ENCODE measurements at places on chromosomes 2 and 18.

DNA sequence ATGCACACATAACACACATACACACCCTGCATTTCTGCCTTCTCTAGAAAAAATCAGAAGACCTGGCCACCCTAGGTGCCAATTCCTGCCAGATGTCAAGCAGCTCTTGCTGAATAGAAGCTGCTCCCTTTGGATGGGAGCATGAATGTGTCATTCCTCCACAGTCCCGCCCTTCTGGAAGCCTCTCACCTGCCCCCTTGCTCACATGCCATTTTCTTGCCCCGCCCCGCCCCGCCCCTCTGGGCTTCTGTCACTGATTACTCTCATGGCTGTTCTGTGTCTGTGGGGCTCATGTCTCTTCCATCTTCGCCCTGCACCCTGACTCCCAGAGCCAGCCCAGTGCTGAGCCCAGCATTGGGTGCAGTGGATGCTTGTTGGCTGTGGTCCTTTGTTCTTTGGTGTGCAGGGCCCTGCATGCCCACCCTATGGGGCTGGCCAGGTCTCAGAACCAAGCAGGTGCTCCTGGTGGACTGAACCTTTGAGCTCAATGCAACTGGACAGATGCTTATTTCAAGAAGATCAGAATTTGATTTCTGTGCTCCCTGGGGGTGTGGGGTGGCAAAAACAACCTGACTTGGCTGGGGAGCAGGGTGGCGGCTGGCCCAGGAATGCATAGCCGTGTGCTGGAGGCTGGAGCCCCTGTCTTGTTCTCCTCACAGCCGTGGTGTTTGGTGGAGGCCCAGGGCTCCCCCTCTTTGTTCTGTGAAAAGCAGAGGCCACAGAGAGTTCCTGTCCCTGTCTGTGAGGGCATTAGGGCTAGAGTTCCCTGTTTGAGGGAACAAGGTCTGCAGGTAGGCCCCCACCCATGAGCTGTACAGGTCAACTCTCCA lies 140.6 kb upstream of the GLI2 start:
- DNase-seq, result no peak

DNA sequence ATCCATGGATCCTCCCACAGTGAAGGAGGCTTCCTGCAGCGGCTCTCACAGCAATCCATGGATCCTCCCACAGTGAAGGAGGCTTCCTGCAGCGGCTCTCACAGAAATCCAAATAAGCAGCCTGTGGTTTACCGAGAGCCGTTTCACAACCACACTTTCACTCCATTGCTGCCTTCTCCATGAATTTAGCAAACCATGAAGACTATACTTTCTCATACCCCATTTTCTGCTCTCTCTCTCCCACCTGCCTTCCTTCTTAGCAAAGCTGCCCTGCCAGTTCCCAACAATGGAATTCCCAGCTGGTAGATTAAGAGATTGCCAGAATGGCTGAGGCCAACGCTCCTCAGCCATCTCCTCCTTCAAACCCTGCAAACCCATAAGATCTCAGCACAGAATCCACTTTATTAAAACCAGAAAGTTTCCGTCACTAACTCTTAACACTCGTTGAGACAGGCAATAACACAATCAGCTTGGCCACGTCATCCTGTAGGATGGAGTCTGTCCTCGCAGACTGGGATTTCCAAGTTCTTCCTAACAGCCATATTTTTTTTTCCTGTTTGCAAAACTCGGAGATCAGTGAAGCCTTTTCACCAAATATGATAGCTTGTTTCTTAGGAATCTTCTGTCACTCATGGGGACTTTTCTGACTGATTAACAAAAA lies 162.2 kb downstream of the PXDN start:
- DNase-seq, result no peak

DNA sequence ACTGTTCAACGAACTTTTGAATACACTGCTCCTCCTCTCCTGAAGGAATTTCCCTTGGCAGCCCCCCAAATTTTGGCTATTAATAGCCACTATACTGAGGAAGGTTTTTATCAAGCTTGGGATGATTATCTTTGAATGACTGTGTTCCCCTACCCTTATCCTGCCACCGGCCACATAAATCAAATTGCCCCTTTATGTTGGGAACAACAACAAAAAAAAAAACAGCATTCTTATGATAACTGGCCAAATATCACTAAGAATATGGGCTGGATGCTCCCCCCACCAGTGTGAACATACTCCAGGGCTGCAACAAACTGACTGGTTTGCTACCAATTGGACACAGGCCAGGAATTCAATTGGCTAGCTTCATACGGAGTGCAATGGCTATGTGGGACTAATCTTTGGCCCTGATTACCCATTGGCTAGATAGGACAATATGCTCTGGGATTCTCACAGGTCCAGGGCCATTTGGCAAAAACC lies 20.6 kb downstream of the DUSP11 start:
- no peak for DNase-seq

GRCh38 chr18:26999797-27000196 lies 134.3 kb upstream of the AQP4 start:
- DNase-seq, result no peak

DNA sequence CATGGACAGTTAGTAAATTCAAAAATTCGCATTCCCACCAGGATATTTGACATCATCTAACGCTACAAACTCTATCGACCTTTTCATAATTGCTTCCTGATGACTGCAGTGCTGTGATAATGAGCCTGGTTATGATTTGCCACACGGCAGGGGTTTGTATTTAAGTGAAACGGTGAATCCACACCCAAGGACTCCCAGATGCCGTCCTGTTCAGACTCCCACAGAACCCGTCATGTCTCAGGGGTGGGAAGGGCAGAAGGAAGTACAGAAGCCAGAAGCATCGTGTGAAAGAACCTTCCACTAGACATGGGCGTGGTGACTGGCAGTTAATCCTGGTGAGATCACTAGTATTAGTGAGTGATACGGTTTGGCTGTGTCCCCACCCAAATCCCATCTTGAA lies 91.2 kb upstream of the TMEM18 start:
- DNase-seq, result no peak

GRCh38 chr18:79799619-79800370 lies 2.1 kb downstream of the KCNG2 start:
- DNase-seq, result no peak

DNA sequence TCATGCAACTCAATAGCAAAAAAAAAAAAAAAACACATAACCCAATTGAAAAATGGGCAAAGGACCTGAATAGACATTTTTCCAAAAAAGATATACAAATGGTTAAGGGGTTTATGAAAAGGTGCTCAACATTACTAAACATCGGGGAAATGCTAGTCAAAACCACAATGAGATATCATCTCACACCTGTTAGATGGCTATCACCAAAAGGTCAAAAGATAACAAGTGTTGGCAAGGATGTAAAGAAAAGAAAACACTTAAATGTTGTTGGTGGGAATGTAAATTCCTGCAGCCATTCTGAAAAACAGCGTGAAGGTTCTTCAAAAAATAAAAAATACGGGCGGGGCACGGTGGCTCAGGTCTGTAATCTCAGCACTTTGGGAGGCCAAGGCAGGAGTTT lies 112.4 kb upstream of the CAB39 start:
- no peak for DNase-seq

DNA sequence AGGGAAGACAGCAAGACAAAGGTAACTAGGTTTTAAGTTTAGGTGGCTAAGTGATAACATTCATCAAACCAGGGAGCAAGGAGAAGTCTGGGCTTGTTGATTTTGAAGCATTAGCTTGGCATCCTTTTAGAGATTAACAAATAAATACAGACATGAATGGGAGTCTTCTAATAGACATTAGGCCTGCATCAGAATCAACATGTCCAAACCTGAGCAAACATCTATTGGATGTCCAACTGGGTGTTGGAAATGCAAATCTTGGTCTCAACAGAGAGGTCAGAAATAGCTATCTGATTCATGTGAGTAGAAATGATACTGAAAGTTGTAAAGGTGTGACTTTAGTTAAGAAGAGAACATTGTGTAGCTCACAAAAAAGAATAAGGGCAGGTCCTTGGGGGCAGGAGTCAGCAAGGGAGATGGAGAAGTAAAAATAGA lies 85.5 kb upstream of the RND3 start:
- DNase-seq, result no peak

- no peak for DNase-seq
These were observed 71.6 kb upstream of the EFEMP1 start for GRCh38 chr2:55995211-55995610.

GRCh38 chr2:216807857-216808272 lies 52.0 kb downstream of the TNP1 start:
- DNase-seq, result no peak

- no peak for DNase-seq
These were observed 76.6 kb downstream of the LRRC30 start for GRCh38 chr18:7307526-7307925.

DNA sequence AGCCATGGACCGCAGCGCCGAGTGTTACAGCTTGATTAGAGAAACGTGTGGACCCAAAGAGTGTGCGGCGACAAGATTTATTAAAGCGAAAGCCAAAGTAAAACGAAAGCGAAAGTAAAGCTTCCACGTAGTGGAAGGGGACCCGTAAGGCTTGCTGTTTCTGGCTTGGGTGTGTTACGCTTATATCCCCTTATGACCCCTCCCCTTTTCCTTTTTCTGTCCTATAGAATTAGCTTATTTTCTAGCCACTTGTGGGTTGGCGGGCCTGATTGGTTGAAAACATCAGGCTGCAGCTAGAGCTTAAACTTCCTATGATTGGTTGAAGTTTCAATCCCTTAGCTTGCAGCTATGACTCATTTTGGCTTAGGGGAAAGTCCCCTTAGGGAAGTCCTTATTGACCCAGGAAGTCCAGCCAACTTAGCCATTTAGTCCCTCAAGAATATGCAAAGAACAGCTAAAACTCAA lies 969.7 kb downstream of the DCDC2C start:
- DNase-seq, result no peak

DNA sequence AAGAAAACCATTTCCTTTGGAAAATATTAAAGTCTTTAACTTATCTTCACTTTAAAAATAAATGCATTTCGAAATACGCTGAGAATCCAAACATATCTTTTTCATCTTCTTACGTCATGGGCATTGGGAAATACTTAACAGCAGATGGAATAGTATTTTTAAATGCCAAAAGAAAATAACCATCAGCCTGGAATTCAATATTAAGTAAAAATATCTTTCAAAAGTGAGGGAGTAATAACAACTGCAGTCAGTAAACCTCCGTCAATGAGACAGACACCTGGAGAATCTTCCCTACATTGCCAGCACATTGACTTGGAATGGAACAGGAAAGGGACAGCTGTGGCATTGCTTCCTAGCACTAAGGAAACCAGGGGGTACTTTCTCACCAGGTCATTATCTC lies 290.4 kb upstream of the TNP1 start:
- no peak for DNase-seq

DNA sequence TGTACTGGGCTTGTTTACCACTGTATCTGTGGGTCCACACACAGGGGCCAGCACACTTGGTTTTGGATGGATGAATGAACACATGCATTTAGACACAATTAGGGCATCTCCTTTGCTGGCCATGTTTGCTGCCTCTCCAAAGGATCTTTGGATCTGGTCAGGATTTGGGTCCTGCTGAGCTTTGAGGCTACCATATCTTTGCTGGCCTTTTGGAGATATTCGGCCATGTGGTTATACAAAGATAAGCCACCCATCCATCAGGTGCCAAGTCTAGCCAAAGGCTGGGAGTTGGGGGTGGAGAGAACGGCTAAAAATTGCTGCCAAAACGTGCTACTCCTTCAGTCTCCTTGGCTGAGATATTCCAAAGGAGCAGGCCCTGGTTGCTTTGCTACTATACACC lies 18.2 kb upstream of the FZD7 start:
- DNase-seq, result no peak

- DNase-seq, result no peak
These were observed 99.0 kb downstream of the CPO start for GRCh38 chr2:207038299-207038698.

DNA sequence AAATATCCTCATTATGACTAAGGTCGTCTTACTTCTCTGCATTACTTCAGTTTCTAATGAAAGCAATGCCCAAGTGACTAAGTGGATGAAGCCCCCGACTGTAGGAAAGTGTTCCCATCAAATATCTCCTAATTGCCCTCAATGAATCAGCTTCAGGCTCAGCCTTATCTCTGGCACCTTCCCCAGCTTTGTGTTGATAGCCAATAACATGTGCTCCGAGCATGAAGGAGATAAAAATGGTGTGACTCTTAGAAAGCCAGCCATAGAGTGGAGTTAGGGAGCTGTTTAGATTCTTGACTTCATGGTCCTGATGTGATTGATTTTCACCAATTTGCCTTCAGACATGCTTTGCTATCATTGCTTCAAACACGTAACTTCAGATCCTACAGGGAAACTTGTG lies 339.2 kb upstream of the NRP2 start:
- no peak for DNase-seq

DNA sequence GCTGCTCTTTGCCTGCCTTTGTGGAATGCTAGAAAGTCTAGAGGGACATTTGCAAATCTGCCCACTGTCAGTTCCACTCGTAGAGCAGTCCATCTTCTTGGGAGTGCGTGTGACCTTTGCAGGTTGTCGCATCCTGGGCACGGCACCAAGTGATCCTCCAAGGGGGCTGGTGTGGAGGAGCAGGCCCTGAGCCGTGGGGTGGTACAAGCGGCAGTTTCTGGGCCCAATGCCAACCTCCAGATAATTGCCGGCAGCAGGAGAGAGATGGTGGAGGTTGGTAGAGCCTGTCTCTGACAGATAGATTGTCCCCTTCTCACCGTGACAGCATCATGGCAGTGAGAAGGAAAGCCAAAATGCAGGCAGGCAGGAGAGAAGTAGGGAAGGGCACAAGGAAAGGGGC lies 150.7 kb upstream of the SLC14A2 start:
- no peak for DNase-seq

DNA sequence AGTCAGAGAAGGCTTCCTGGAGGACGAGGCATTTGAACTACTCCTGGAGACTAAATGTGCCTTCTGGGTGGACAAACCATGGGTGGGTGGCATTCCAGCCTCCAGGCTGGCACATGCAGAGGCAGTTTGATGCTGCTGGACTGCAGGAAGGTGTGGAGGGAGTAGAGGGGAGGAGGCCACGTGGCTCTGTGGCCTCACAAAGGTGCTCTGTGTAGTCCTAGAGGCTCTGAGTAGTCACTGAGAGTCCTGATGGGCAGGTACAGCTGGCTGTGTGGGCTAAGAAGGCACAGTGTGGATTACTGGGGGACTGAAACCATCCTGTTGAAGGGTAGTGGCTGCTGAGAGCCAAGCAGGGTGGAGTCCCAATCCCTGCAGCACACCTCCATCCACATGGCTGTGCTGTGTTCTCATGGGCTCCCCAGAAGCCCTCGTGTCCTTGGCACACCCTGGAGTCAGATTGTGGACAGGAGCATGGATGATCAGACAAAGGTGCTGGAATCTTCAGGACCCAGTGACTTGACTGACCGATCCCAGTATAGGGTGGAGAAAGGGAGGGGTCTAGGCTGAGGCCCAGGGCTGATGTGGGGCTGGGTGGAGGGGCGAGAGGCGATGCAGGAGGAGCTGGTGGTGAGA lies 87.4 kb upstream of the HS6ST1 start:
- DNase-seq, result no peak

DNA sequence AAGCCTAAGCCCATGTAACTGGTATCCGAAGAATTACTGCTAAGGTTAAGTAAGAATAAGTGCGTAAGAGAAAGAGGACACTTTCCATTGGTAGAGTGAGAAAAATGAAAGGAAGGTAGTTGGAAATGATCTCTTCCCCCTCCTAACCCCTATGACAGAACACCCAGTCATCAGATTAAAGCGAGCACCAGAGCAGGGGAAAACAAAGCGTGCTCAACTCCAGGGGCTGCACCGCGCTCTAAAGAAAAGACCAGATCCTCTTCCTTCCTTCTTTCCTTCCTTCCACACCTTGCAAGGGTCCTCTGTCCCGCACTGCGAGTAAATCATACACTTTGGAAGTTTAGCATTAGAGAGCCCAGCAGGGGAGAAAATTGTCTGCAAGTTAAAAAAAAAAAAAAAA lies 971 bp upstream of the CDH7 start:
- DNase-seq, result no peak

Data from kidney capillary endothelial cell (primary cell).